ENCODE measurements at places on chromosomes 16 and 17.

GRCh38 chr16:85894266-85894665 is 4.7 kb upstream of the IRF8 start:
- DNase-seq: no peak

DNA sequence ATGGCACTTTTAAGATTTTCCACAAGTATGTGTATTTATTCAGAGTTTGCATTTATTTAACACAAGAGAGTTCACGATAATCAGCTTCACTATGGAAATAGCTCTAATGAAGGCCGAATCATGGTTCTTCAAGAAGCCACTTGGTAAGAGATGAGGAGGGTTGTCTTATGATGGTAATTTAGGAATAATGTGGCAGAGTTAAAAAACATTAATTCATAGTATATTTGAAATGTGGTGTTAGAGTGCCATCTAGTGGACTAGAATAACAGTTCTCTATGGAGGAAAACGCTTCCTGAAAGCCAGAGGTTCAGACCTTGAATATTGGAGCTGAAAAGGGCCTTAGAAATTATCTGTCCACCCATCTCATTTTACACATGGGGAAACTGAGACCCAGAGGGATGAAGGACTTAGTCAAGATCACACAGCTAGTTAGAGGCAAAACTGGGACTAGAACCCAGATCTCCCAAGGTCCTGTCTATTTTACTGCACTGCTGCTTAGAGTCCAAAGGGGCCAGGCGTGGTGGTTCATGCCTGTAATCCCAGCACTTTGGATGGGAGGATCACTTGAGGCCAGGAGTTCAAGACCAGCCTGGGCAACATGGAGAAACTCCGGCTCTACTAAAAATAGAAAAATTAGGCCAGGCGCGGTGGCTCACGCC is 33.8 kb upstream of the KPNB1 start:
- peak; percentile 84 for DNase-seq

DNA sequence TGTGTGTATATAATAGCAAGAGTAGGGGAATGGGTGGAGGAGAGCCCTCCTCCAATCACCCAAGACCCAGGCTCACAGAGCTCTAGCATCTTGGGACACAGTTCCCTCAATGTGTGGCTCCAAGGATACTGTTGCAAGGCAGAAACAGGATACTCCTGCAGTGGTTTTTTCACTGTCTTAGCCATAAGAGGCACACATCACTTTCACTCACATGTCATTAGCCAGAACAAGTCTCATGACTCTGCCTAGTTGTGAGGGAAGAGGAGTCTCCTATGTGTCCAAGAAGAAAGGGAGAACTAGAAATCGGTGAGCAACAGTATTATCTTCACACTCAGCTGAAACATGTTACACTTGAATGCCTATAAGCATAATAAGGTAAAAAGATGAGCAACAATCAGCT is 11.1 kb upstream of the NUDT7 start:
- no peak for DNase-seq

- peak; percentile 13 for DNase-seq
These were observed 806 bp downstream of the MRM1 start for GRCh38 chr17:36602030-36602748.

GRCh38 chr16:31706925-31707324 is 166.7 kb upstream of the ZNF267 start:
- no peak for DNase-seq

DNA sequence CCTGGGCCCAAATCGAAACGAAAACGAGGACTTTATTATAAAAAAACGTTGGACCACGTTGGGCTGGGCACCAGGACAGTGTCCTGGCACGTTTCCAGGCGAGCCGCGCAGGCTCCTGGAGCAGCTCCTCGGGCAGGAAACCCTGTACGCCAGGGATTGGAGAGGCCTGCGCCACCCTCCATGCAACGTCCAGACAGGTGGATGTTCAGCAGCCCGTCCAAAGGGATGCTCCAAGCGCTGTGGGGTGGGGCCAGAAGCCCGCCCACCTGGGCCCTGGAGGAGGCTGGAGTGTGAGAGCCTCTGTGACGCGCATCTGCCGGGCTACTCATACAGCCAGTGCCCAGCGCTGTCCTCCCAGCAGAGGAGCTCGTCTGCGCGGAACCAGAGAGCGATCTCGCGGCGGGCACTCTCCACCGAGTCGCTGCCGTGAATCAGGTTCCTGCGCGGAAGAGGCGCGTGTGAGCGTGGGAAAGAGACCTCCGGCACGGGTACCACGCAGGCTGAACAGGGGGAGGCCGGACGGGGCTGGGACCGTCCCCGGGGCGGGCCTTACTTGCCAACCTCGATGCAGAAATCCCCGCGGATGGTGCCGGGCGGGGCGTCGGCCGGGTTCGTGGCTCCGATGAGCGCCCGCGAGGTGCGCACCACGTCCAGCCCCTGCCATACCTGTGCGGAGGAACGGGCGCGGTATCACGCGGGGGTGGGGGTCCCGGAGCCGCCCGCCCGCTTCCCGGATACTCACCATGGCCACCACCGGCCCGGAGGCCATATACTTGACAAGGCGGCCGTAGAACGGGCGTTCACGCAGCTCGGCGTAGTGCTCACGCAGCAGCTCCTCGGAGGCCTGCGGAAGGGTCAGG is 785 bp downstream of the NME3 start:
- DNase-seq: peak; percentile 37

DNA sequence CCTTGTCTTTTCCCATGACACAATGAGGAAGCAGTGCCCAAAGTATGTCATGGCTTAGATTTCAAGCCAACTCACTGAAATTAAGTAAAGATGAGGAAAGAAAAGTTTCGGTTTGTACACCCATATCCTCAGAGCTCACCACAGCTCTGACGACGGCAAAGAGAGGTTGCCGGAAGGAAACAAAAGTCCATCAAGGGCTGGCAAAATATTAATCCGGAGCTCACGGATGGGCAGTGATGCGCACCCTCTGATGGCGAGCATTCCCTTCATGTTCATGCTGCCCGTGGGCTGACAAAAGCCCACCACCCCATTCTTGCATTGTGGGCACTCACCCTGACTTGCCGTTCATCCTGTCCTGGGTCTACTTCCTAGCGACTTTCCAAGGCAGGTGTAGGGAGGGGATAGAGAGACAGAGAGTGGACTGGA is 103.1 kb downstream of the SOX9 start:
- DNase-seq: no peak
